DMS 273 treated with DMSO at 0.1 percent for 48 hours (cell line): ENCODE measurements at places on chromosomes 12 and 14.

GRCh38 chr12:57476993-57477709 is 2.5 kb downstream of the ARHGAP9 start:
- no peak for DNase-seq

DNA sequence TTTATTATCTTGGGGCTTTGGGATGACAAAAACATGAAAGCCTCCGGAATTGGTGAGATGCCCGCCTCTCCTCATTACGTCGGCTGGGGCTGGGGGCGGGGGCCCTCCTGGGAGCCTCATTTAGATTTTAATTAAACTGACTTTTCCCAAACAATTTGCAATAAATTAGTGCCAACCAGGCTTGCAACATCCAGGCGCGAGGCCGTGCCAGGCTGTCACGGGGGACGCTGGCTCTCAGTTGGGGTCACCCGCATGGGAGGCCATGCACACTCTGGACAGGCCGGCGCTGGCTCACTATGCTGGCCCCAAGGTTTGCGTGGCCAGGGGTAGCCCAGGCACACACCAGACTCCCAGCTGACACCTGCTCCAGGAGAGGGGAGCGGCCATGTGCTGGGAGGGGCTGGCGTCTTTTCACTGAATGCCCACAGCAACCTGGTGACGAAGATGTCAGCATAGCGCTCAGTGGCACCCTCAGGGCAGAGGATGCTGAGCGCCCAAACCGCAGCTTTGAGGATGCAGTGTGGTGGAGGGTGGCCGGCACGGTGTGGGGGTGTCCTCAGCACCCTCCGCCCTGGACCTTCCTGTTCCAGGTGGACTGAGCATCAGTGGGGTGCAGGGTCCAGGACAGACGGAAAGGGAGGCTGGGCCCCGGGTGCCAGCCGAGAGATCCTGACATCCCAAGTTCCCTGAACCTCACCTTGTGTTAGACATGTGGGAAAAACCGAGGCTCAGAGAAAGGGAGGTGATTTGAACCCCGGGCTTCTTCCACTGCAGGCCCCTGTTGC is 190.8 kb upstream of the C14orf180 start:
- no peak for DNase-seq

GRCh38 chr12:66072566-66072965 is 58.0 kb downstream of the LLPH start:
- DNase-seq = no peak

DNA sequence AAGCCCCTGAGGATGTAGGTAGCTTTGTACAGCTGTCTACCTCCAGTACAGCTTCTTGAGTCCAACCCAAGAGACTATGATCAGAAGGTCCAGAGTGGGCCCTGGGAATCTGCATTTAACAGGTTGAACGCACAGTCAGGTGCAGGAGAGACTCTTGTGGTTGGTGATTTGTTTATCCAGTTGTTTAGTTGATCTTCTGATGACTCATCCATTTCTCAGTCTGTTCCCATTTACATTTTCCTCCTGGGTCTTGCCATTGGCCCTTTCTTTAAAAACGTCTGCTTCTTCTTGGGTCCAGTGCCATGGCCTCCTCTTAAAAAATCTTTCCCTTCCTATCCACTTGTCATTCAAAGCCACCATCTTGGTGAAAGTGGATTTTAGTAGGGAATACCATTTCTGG is 734.2 kb downstream of the MED13L start:
- DNase-seq = no peak

DNA sequence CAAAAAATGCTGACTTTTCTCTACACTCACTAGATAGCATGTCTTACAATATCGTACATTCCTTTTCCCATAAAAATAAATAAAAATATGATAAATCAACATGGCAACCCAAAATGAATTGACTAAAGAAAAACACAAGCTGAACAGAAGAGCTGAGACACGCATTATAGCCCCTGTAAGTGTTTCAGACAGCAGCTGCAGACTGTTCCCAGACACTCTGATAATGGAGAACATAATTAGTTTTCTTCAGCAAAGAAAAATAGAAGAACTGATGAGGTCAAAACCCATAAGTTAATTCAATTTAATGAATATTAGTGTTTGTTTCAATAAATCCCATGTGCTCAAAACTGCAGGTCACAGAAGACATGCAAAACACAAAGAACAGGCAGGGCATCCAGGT is 23.8 kb downstream of the ST8SIA1 start:
- DNase-seq = no peak

GRCh38 chr14:35940291-35940690 is 114.2 kb downstream of the BRMS1L start:
- DNase-seq = no peak

DNA sequence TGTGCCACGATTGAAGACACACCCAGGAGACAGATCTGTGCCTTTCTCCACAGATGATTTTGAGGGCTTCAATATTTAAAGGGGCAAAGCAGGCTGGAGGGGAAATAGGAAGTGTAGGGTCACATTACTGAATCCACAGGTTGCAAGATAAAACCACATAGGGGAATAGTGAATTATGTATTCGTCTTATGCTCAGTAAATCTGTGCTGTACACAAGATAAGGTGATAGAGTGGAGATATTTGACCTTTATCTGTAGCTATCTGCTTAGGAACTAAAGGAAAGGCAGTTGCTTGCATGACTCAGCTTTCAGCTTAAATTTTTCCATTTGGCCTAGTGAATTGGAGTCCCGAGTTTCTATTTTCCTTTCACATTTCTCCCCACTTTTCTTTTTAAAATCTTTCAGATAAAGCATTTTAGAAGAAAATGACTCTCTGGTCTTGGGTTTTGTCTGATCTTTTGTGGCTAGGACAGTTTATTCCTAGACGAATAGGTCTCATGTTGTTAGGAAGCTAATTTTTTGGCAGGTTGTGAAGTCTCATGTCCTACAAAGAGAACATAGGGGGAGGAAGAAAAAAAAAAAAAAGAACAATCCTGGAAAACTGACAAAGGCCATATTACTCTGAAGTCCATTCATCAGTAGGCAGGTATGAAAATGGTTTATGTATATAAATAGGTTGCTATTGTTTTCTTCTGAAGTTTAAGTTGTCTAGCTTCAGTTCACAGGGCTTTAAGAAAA is 55.4 kb downstream of the FBXO33 start:
- DNase-seq = no peak

DNA sequence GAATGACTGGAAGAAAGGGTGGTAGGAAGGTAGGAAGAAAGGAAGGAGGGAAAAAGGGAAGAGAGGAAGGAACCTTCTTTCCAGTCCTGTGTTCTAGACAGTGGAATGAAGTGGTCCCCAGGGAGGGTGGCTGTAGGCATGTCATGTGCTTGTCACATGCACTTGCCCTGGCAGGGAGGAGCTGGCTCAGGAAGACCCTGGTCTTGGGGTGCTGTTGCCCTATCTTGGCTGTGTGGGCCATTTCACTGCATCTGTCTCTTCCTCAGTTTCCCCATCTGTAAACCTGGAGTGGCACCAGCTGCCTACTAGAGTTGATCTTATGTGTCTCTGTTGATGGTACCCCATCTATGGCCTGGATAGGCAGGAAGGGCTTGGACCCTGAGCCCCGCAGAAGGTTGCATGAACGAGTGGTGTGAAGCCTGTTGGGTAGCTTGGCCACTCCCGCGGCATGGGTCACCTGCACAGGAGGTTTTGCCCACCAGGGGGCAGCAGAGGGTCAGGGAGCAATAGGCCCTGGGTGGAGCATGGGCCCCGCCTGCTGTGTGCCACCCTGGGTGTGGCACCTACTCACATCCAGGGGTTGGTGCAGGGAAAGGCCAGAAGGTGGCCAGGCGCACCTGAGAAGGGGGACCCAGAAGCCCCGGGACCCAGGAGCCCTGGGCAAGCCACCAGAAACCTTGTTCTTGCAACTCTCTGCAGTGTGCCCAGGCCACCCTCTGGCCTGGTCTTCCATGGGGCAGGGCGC is 25.1 kb downstream of the MEG3 start:
- DNase-seq = no peak

- DNase-seq = no peak
Observed at GRCh38 chr12:115032521-115032920, 348.5 kb upstream of the TBX3 start.

GRCh38 chr12:68970951-68971350 is 38.0 kb upstream of the CPM start:
- no peak for DNase-seq

DNA sequence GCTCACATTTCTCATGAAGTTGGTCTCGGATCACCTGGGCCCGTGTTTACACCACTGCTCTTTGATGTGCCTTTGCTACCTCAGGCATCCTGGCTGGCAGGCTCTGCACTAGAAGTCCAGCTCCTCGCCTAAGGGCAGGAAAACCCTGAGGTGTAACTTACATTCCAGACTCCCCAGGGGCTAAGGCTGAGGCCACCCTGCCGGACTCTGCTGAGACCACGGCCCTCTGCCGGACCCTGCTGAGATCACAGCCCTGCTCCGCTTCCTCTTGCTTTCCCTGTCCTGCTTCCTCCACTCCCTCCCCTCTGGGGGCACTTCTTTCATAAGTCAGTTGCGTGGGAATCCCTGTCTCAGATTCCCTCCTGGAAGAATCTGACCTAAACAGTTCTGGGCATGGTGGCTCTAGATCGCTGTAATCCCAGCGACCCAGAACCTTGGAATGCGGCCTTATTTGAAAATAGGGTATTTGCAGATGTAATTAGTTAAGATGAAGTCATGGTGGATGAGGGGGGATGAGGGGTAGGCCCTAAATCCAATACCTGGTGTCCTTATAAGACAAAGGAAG is 17.2 kb downstream of the RILPL1 start:
- DNase-seq = no peak

- DNase-seq = no peak
Observed at GRCh38 chr14:64845878-64846277, 33.8 kb downstream of the SPTB start.

DNA sequence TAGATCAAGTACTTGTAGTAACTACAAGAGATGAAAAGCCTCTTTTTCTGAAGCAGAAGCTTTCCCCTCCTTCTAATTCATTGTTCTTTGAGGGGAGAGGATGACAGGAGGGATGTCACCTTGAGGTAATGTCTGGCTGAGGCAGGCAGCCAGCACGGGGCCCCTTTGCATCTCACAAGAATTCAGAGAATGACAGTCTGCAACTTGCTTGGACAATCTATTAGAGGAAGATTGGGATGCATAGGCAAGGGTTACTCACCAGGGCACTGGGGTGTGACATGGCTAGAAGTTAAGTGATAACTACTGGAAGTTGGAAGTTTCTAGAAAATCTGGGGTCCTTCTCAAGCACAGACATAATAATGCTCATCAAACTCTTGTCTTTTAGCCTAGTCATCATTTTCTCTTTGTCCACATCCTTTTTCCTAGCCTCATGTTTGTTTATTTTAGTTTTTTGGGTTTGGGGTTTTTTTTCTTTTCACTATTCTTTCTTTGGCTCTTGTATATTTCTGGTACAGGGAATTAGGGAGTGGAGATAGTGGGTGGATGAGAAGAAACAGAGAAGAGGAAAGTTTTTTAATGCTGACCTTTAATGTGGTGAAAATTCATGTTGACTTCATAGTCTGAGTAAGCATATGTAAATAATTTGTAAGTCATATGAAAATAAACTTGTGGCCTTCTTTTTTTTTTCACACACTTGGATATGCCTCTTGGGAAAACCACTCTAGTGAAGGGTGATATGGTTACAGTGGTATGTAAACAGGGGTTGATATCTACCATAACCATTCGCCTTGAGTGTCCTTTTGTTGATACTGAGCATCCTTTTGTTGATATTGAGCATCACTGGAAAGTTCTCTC is 55.1 kb downstream of the TTLL5 start:
- no peak for DNase-seq

- DNase-seq = no peak
Observed at GRCh38 chr14:68384335-68384734, 408.5 kb downstream of the ZFP36L1 start.
